Metanephros (tissue), 2 donors: ENCODE measurements at places on chromosomes 11 and 22. TPM values are rescaled to one million over a fixed set of nuclear protein-coding genes. Genes with fewer than 3 reads are reported as not detected.

VEGFB gene
- 50.6 TPM for total RNA-seq

HBG1 gene
- 65.3 TPM for total RNA-seq

TAF1D gene
- 113 TPM for total RNA-seq

DNAJB13 gene
- 1.3 TPM for total RNA-seq

MYBPC3 gene
- total RNA-seq: 0.23 TPM

ARHGAP20 gene
- 4.0 TPM for total RNA-seq

SMIM35 gene
- total RNA-seq: not detected

HOATZ gene
- not detected for total RNA-seq

XBP1 gene
- 146 TPM for total RNA-seq

BAIAP2L2 gene
- total RNA-seq: 4.5 TPM

GLYATL2 gene
- 0.82 TPM for total RNA-seq

CHRM4 gene
- total RNA-seq: 0.18 TPM

BTBD18 gene
- not detected for total RNA-seq

MUC15 gene
- 4.6 TPM for total RNA-seq

MYO18B gene
- 26.0 TPM for total RNA-seq

DLG2 gene
- total RNA-seq: 21.3 TPM

SPON1 gene
- total RNA-seq: 82.8 TPM

TPBGL gene
- 0.06 TPM for total RNA-seq

RIMBP3B gene
- 0.12 TPM for total RNA-seq

UPK2 gene
- 7.9 TPM for total RNA-seq

C11orf65 gene
- 0.64 TPM for total RNA-seq

DRICH1 gene
- total RNA-seq: 1.2 TPM

IFITM5 gene
- total RNA-seq: not detected

GPR83 gene
- 0.41 TPM for total RNA-seq

P2RY6 gene
- total RNA-seq: 1.5 TPM

DTX4 gene
- total RNA-seq: 25.5 TPM

TRIM48 gene
- not detected for total RNA-seq

CRACR2B gene
- total RNA-seq: 12.9 TPM

SPTBN2 gene
- 99.8 TPM for total RNA-seq

STX3 gene
- 33.5 TPM for total RNA-seq

LRRC10B gene
- 3.4 TPM for total RNA-seq

F2 gene
- 0.35 TPM for total RNA-seq

CAPN1 gene
- total RNA-seq: 142 TPM

SNU13 gene
- total RNA-seq: 71.9 TPM

SYT13 gene
- 14.2 TPM for total RNA-seq

BCO2 gene
- total RNA-seq: 6.7 TPM

SLC6A5 gene
- 0.18 TPM for total RNA-seq

BATF2 gene
- total RNA-seq: 2.4 TPM

KLHL22 gene
- 49.9 TPM for total RNA-seq

OR4A16 gene
- total RNA-seq: not detected

ACAT1 gene
- total RNA-seq: 160 TPM

APOBEC3F gene
- 7.5 TPM for total RNA-seq

GLYATL1 gene
- 115 TPM for total RNA-seq

OR52I2 gene
- total RNA-seq: not detected

TRIM51 gene
- not detected for total RNA-seq

ISX gene
- total RNA-seq: 0.06 TPM

NRIP3 gene
- total RNA-seq: 1.3 TPM

TMEM191B gene
- total RNA-seq: 3.1 TPM

CRYBA4 gene
- total RNA-seq: not detected

CARD18 gene
- not detected for total RNA-seq

APOBEC3B gene
- total RNA-seq: 2.6 TPM

CCDC82 gene
- total RNA-seq: 19.9 TPM

IL17REL gene
- total RNA-seq: not detected

NCAPH2 gene
- 36.1 TPM for total RNA-seq

ANO3 gene
- 2.0 TPM for total RNA-seq

C11orf91 gene
- total RNA-seq: not detected

CSKMT gene
- 8.9 TPM for total RNA-seq

HEPHL1 gene
- total RNA-seq: not detected

APOBEC3A gene
- total RNA-seq: 2.5 TPM
